Activated CD4-positive, alpha-beta T cell treated with anti-CD3 and anti-CD28 coated beads, Interleukin-2, amount 50 U/mL, for 24 hours (primary cell): ENCODE measurements at places on chromosomes 6 and 20.
A peak's percentile ranks its signal among the peaks of the same experiment; 100 is the strongest.

GRCh38 chr6:15987569-15987968 is 141.3 kb upstream of the MYLIP start:
- no peak for DNase-seq

GRCh38 chr6:36957773-36958271 is 3.3 kb downstream of the PI16 start:
- no peak for DNase-seq

DNA sequence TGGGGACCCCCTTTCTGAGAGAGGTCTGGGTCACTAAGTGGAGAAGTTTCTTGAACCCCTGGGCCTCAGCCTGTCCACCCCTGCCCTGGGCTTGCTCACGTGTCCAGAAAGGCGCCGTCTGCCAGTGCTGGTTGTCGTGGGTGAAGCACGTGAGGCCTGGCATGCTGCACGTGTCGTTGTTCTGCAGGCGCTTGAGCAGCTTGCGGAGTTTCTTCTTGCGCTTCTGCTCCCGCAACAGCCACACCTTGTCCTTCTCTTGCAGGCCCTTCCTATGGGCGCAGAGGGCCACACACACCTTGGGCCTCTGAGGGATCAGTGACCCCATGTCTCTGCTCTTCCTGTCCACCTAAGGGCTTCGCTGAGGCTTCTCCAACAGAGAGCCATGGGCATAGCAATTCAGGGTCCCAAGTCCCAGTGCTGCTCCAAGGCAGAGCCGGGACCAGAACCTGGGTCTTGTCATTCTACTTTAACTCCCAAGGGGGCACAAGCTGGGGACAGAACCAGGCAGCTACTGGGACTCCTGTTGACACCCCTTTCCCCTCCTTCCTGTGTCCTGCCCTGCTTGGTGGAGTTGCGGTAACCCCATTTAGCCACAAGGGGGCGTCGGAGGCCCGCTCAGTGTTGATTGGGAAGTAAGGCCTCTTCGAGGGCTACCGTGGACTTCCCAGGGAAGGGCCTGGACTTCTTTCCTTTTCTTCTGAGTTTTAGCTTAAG is 121.8 kb downstream of the SULF2 start:
- peak; percentile 69 for DNase-seq

DNA sequence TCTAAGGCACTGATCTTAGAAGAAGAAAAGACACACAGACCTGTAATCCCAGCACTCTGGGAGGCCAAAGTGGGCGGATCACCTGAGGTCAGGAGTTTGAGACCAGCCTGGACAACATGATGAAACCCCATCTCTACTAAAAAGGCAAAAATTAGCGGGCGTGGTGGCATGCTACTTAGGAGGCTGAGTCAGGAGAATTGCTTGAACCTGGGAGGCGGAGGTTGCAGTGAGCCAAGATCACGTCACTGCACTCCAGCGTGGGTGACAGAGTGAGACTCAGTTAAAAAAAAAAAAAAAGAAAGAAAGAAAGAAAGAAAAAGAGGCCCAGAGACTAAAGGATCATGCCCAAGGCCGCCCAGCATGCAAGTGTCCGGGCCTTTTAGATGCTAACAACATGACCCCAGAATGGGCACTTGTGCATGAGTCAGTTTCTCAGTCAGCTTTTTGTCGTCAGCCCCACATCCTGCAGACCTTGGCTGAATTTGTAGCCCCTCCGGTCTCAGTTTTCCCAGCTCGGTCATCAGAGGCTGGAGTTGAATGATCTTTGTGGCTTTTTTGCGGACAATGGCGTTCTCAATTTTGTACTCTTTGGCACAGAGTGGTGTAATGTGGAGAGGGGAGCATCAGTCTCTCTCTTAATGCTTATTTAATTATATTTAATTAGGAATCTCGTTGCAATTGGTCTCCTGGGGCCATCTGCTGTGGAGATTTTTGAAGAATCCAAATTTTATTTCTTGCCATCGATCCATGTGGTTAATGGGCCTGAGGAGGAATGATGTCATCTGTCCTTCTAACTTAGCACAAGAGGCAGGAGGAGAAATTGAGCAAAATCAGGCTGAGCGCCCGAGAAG is 30.6 kb upstream of the APCDD1L start:
- DNase-seq, result no peak

- DNase-seq, result no peak
These were observed 105.4 kb upstream of the AFDN start for GRCh38 chr6:167721291-167721690.

GRCh38 chr20:40953416-40953815 is 75.2 kb upstream of the TOP1 start:
- DNase-seq, result no peak

GRCh38 chr6:159595173-159595572 is 97.9 kb downstream of the SOD2 start:
- no peak for DNase-seq

GRCh38 chr20:12327205-12327604 is 409.5 kb downstream of the BTBD3 start:
- DNase-seq, result no peak

GRCh38 chr20:56995635-56996075 is 270.8 kb downstream of the BMP7 start:
- no peak for DNase-seq

GRCh38 chr6:98641949-98642719 is 192.2 kb upstream of the POU3F2 start:
- DNase-seq, result no peak

DNA sequence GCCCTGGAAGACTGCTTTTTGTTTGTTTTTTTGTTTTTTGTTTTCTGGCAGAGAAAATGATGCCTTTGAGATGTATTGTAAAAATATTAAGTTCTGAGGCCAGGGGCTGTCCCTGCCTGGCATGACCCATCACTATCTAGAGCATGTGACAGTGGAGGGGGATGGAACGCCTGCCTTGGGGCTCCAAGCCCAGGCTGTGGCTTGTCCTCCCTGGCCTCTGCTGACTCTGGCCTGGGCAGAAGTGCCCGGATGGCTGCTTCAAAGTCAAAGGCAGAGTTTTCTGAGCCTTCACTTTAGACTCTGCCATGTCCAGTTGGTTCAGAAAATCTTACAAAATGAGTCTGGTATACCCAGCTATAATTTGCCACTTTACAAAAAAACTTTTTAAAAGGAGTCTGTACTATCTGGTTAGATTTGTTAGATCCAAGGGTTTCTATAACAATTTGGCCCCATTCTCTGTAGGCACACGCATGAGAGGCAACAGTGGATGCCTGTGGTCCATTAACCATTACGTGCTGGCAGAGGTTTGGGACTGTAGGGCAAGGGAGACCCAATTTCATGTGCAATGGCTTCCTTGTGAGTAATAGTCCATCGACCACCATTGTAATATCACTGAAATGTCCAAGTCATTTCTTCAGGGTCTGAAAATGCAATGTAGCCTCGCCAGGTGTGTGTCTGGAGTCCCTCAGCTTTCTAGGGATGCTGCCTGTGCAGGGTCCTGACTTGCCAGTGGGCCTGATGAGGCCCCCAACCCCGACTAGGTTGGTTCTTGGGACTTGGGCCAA is 8.3 kb downstream of the PPP1R3G start:
- no peak for DNase-seq

DNA sequence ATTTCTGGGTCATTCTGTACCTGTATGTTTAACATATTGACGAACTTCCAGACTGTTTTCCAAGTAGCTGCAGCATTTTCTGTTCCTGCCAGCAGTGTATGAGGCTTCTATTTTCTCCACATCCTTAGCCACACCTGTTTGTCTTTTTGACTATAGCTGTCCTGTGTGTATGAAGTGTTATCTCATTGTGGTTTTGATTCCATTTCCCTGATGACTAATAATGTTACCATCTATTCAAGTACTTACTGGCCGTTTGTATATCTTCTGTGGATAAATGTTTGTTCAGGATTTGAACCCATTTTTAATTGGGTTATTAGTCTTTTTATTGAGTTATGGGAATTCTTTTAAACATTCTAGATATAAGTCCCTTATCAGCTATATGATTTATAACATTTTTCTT is 95.2 kb downstream of the JAG1 start:
- DNase-seq, result no peak

- DNase-seq, result peak; percentile 49
These were observed 118.1 kb downstream of the IRF4 start for GRCh38 chr6:509676-510075.
